Neural crest cell (in vitro differentiated cells): ENCODE measurements at places on chromosomes 13 and 19.

DNA sequence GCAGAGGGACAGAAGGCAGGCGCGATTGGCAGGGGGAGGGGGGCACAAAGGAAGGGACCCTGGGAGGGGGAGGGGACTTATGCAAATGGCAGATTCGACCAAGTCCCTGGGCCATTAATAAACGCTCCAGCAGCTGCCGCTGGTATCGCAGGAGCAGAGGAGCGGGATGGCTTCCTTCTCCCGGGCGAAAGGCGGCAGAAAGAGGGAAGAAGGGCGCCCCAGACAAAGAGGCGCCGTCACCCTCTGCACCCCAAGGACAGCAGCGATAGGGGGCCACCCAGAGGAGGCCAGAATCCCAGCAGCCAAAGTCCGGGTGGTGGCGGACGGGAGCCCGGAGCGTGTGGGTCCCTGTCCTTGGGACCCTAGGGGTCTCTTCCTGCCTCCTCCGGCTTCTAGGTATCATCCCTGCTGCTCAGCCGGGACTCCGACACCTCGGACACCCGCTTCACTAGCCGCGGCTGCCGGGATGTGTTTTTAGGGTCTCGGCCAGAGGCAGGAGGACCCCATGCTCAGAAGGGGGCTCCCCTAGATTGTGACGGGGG lies 1.9 kb downstream of the PTPRS start:
- DNase-seq, result peak; percentile 46

- no peak for DNase-seq
Measured at GRCh38 chr13:49210669-49211068, 9.5 kb upstream of the MLNR start.

- DNase-seq, result no peak
Measured at GRCh38 chr13:48569104-48569666, 36.3 kb upstream of the RCBTB2 start.

DNA sequence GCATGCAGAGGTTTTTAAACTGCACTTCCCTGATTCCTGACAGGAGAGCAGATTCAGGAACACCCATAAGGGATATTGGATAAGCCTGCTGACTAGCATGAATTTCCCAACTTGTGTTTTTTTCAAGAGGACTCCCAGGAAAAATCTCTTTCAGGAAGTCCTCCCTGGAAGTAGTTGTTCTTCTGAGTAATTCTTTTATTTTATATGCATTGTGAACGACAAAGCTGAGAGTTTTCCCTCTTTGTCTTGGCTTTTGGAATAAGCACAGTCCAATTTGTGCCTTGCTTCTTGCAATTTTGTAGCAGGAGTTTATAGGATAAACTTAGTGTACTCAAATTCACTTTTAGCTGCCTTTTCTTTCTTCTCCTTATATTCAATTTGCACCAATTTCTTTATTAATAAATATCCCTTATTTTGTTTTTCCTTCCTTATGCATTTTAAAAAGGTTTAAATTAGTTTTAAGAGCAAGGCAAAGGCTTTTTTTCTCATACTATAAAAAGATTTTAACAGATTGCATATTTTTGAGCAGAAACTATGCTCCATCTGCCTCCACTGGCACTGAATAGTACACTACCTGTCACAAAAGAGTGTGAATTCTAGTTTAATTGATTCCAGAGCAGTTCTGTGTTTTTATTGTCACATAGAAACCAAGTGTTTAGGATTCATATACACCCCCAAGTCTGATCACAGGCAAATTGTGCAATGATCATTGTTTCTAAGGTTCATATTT lies 543.3 kb upstream of the SPRY2 start:
- DNase-seq, result no peak

DNA sequence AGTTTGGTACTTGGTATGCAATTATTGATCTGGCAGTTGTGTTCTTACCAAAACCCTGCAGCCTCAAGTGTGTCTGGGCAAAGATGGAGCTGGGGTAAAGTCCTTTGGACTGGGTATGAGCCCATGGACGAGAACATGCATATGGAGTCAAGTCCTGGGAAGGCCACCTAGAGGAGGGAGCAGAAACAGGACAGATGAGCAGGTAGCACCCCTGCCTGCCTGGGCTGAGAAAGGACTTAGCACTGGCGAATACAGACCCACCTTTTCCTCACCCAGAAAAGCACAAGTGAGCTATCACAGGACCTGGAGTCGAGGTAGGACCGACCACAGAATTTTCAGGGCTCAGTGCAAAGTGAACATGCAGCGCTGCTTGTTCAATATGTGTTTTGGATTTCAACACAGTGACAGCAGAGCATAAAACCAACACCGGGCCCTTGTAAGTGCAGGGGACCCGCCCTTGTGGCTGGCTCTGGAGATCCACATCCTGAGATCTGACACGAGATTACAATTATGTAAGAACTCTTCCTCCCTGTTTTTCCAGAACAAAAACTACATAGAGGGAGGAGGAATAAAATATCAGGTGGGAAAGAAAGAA lies 25.9 kb downstream of the IGFL2 start:
- no peak for DNase-seq
